ENCODE measurements at places on chromosomes 5 and 9.

DNA sequence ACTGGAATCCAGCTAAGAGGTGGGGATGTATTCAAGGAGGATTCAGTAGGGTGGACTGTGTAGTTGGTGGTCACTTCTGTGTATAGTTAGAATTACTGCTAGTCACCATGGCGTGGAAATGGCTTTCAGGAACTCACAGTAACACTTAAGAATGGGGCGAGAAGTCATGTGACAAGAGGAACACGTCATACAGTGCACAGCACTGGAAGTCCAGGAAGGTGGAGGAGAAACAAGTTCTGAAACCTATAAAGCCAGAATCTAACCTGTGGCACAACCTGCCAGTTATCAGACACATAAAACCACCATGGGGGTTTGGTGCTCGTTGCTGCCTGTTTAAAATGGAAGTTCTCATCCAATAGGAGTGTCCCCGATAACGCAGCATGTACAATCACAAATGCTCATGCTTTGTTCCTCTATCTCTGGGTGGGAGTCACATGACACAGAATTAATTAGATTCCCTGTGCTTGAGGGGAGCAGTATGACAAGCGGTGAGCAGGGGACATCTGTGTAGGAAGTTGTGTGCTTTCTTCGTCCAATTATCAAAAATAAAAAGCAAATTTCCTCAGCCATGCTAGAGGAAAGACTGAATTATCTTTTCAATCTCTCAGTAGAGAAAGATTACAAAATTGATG lies 193.0 kb downstream of the SPOCK1 start:
- no peak for DNase-seq
- no peak overlapping the region for H3K4me3 ChIP-seq
- no peaks in the 10 kb centered on the region for H3K36me3 ChIP-seq
- H3K27ac ChIP-seq = no peak overlapping the region

GRCh38 chr5:169694091-169694625 lies 57.1 kb downstream of the DOCK2 start:
- H3K27ac ChIP-seq = no peak overlapping the region
- H3K36me3 ChIP-seq = no peaks in the 10 kb centered on the region
- no peak for DNase-seq
- no peaks in the 10 kb centered on the region for H3K27me3 ChIP-seq

DNA sequence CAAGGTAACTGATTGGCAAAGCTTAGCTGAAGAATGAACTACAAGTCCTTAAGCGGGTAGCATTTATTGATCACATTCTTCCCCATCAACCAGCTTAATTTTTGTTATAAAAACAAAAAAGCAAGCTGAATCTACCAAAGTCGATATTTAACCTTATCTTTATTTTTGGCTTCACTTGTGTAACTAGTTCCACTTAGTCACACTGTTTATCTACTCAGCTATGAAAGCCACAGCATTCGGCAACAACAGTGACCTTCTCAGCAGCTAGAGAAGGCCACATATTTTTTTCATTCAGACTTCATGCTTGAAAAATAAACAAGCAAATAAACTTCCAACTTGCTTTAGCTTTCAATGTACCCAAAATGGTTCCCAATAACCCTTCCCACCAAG lies 69.4 kb downstream of the KLHL3 start:
- no peak for DNase-seq
- H3K27ac ChIP-seq = no peak overlapping the region
- H3K36me3 ChIP-seq = no peaks in the 10 kb centered on the region
- H3K27me3 ChIP-seq = no peaks in the 10 kb centered on the region
- no peak overlapping the region for H3K4me3 ChIP-seq

DNA sequence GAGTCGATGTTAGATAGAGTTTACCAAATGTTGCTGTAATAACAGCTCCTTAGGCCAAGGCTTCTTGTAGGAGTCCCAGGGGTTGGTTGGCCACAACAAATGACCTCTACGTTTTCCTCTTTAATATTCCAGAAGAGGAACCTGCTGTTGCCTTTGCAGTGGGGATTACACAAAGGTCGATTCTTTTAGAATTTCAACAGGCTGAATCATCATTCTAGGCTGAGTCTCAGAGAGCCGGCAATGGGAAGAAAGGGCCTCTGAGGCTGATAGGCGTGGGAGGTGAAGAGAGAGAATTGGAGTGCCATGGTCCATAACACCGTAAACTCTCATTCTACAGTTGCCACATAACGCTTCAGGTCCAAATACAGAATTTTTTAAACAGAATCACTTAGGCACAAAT lies 405.9 kb upstream of the DAP start:
- no peak for DNase-seq
- H3K36me3 ChIP-seq = peaks cover 4% of the 10 kb centered on the region
- H3K27me3 ChIP-seq = no peaks in the 10 kb centered on the region
- H3K4me3 ChIP-seq = no peak overlapping the region
- H3K4me1 ChIP-seq = peaks cover 21% of the 10 kb centered on the region

DNA sequence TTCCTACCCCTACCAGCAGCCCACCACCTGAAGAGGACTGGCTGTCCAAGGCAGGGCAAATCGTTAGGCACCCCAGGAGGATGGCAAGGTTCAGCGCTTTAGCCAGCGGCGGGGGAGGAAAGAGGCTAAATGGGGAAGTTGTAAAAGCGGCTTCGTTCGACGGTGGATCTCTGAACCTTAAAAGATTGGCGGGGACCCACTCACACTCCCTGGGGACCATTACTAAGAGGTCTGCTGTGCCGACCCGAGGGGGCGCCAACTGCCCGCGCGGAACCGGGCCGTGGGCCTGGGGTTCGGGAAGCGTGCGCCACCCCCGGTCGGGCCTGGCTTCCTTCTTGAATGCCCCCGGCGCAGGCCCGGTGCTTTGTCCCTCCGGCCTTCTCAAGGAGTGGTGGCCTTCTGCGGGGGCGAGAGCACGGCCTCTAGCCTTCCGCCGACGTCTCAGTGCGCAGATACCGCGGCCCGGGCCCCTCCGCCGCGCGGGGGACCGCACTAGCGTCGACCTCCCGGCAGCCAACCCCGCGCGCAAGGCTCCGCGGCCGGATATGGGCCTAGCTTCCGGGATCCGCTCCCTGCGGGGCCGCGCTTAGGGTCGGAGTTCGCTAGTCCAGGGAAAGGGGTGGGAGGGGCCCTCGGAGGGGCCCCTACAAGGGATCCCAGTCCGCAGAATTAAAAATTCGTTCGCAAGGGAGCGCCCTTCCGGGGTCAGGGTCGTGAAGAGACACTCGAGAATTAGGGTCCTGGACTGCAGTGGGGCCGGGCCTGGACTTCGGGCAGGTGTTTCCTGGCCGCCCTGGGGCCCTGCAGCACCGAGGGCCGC lies 10.5 kb downstream of the NR2F1-AS1 start:
- H3K27ac ChIP-seq = no peak overlapping the region
- peaks cover 15% of the 10 kb centered on the region for H3K36me3 ChIP-seq
- peaks cover 24% of the 10 kb centered on the region for H3K27me3 ChIP-seq
- DNase-seq = no peak
- H3K4me1 ChIP-seq = peaks cover 76% of the 10 kb centered on the region

GRCh38 chr5:41787265-41787664 lies 83.0 kb downstream of the OXCT1 start:
- H3K4me3 ChIP-seq = no peak overlapping the region
- no peaks in the 10 kb centered on the region for H3K36me3 ChIP-seq
- peaks cover 11% of the 10 kb centered on the region for H3K4me1 ChIP-seq
- H3K27me3 ChIP-seq = no peaks in the 10 kb centered on the region

GRCh38 chr9:18689921-18690320 lies 216.0 kb downstream of the ADAMTSL1 start:
- H3K4me3 ChIP-seq = no peak overlapping the region
- no peak for DNase-seq
- no peaks in the 10 kb centered on the region for H3K27me3 ChIP-seq
- peaks cover 2% of the 10 kb centered on the region for H3K4me1 ChIP-seq
- H3K27ac ChIP-seq = no peak overlapping the region

GRCh38 chr5:64594601-64595000 lies 88.8 kb downstream of the RGS7BP start:
- H3K4me1 ChIP-seq = no peaks in the 10 kb centered on the region
- no peak overlapping the region for H3K27ac ChIP-seq
- no peaks in the 10 kb centered on the region for H3K27me3 ChIP-seq
- H3K4me3 ChIP-seq = no peak overlapping the region

DNA sequence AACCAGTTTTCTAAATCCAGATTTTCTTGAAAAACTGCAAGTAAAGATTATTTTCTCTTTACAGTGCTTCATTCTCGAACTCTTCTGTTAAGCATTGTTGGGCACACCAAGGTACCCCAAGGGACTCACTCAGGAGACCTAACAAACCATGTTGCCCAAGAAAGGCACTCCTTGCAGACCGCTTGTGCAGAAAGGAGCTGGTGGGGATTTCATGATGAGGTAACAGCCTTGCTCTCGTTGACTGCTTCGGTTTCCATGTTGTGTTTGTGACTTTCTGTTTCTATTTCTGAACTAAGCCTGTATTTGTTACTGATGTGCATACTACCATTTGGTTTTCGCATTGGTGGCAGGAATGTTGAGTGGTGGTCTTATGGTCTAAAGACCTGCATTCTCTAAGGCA lies 266.6 kb upstream of the DAP start:
- DNase-seq = no peak
- H3K27ac ChIP-seq = no peak overlapping the region
- peaks cover 27% of the 10 kb centered on the region for H3K36me3 ChIP-seq
- no peak overlapping the region for H3K4me3 ChIP-seq
- no peaks in the 10 kb centered on the region for H3K27me3 ChIP-seq
- no peaks in the 10 kb centered on the region for H3K4me1 ChIP-seq

- DNase-seq = no peak
- no peaks in the 10 kb centered on the region for H3K36me3 ChIP-seq
- H3K4me3 ChIP-seq = no peak overlapping the region
- H3K27me3 ChIP-seq = peaks cover 28% of the 10 kb centered on the region
- no peaks in the 10 kb centered on the region for H3K4me1 ChIP-seq
Observed at GRCh38 chr9:113715086-113715485, 161.0 kb upstream of the ZNF618 start.

GRCh38 chr9:31032206-31032605 lies 1352.2 kb upstream of the ACO1 start:
- no peaks in the 10 kb centered on the region for H3K36me3 ChIP-seq
- H3K4me3 ChIP-seq = no peak overlapping the region
- no peak for DNase-seq
- H3K27me3 ChIP-seq = no peaks in the 10 kb centered on the region
- H3K27ac ChIP-seq = no peak overlapping the region

DNA sequence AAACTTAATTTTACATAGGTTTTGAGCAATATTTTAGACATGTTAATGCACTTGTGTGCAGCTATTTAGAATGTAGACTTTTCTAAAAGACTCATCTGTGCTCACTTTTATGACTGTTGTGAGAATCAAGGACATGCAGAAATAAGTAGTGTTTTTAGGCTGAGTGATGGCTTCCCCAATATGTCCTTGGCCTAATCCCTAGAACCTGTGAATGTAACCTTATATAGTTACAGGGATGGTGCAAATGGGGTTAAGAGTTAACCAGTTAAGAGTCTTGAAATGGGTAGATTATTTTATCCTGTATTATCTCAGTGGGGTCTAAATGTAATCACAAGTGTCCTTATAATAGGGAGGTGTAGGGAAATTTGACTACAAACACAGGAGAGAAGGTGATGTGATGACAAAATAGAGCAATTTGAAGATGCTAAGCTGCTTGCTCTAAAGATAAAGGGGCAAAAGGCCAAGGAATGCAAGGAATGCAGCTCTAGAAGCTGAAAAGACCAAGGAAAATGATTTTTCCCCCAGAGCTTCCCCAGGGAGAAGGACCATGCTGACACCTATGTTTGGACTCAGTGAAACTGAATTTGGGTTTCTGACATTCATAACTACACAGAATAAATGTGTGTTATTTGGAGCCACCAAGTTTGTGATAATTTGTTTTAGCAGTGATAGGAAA lies 298.0 kb upstream of the PAPPA start:
- DNase-seq = no peak
- no peaks in the 10 kb centered on the region for H3K27me3 ChIP-seq
- H3K36me3 ChIP-seq = no peaks in the 10 kb centered on the region
- H3K27ac ChIP-seq = no peak overlapping the region

- H3K27ac ChIP-seq = no peak overlapping the region
- peaks cover 3% of the 10 kb centered on the region for H3K27me3 ChIP-seq
- no peaks in the 10 kb centered on the region for H3K4me1 ChIP-seq
- no peak for DNase-seq
- no peak overlapping the region for H3K4me3 ChIP-seq
- H3K36me3 ChIP-seq = no peaks in the 10 kb centered on the region
Observed at GRCh38 chr5:169279125-169279524, 21.8 kb downstream of the SLIT3 start.

- H3K27ac ChIP-seq = no peak overlapping the region
- no peaks in the 10 kb centered on the region for H3K36me3 ChIP-seq
- no peak for DNase-seq
- H3K27me3 ChIP-seq = peaks cover 7% of the 10 kb centered on the region
- no peak overlapping the region for H3K4me3 ChIP-seq
Observed at GRCh38 chr5:171444582-171444981, 25.1 kb downstream of the FGF18 start.

DNA sequence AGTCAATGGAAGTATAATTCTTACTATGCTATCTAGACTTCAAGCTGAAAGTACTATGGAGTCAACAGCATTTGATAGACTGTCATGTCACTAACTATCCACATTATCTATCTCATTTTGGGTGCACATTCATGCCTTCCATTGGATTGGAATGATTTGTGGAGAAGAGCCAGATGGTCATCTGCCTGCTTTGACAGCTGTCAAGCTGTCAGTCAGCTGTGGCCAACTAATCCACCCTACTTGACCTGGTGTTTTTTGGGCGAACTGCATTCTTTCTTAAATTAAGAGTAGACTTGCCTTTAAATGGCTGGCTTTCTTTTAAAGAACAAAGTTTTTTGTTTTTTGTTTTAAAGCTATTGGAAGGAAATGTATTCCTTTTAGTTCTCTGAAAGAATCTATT lies 151.5 kb downstream of the DCP2 start:
- no peak overlapping the region for H3K4me3 ChIP-seq
- H3K27ac ChIP-seq = no peak overlapping the region
- peaks cover 7% of the 10 kb centered on the region for H3K36me3 ChIP-seq
- H3K27me3 ChIP-seq = no peaks in the 10 kb centered on the region
- DNase-seq = no peak
- no peaks in the 10 kb centered on the region for H3K4me1 ChIP-seq

- no peak for DNase-seq
- peaks cover 60% of the 10 kb centered on the region for H3K4me1 ChIP-seq
- H3K4me3 ChIP-seq = peak overlapping the region; percentile 57
- H3K36me3 ChIP-seq = no peaks in the 10 kb centered on the region
- H3K27ac ChIP-seq = no peak overlapping the region
- no peaks in the 10 kb centered on the region for H3K27me3 ChIP-seq
Observed at GRCh38 chr9:133954862-133955529, 37.1 kb downstream of the VAV2 start.

GRCh38 chr5:179184521-179185050 lies 124.4 kb downstream of the ZNF354C start:
- DNase-seq = no peak
- H3K36me3 ChIP-seq = no peaks in the 10 kb centered on the region

DNA sequence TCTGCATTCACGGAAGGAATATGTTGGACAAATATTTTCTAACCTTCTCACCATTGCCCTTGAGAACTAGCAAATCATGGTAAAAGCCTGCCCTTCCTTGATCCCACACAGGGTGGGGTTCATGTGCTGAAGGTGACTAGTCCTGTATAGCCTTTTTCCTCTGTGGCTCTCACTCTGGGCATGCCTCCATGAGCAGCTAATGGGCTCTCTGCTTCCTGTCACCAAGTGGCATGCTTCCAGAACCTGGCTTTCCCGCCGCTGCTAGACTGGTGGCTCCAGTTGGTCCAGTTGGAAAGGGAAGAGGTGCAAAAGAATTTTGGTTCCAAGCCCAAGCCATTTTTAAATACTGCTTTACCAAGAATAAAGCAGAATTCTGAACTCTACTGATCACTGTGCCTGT lies 35.5 kb downstream of the FBXO10 start:
- no peaks in the 10 kb centered on the region for H3K27me3 ChIP-seq
- H3K27ac ChIP-seq = no peak overlapping the region
- no peaks in the 10 kb centered on the region for H3K4me1 ChIP-seq
- peaks cover 15% of the 10 kb centered on the region for H3K36me3 ChIP-seq
- H3K4me3 ChIP-seq = no peak overlapping the region
- DNase-seq = no peak

Measured in neural crest cell (in vitro differentiated cells).